ENCODE measurements at places on chromosomes 13 and 19. TPM values are rescaled to one million over a fixed set of nuclear protein-coding genes. Genes with fewer than 3 reads are reported as not detected.

The ITGBL1 gene
- not detected for polyA plus RNA-seq

The CCNA1 gene
- 0.23 TPM for polyA plus RNA-seq

The MUC16 gene
- polyA plus RNA-seq, result not detected

The CD37 gene
- 672 TPM for polyA plus RNA-seq

The ZNF723 gene
- polyA plus RNA-seq, result 0.26 TPM

The ZNF793 gene
- polyA plus RNA-seq, result 2.8 TPM

The ZNF90 gene
- 4.1 TPM for polyA plus RNA-seq

The HCN2 gene
- polyA plus RNA-seq, result not detected

The METTL21C gene
- not detected for polyA plus RNA-seq

The ZNF85 gene
- 19.0 TPM for polyA plus RNA-seq

The KLC3 gene
- polyA plus RNA-seq, result not detected

The COX7A1 gene
- polyA plus RNA-seq, result not detected

The CLEC4M gene
- polyA plus RNA-seq, result 0.21 TPM

The ZNF790 gene
- 7.1 TPM for polyA plus RNA-seq

The RNF17 gene
- polyA plus RNA-seq, result not detected

The RAB3A gene
- 2.1 TPM for polyA plus RNA-seq

The IGLON5 gene
- polyA plus RNA-seq, result not detected

The AXL gene
- polyA plus RNA-seq, result 1.4 TPM

The MFSD12 gene
- 34.5 TPM for polyA plus RNA-seq

The DCT gene
- not detected for polyA plus RNA-seq

The ZNF813 gene
- 4.6 TPM for polyA plus RNA-seq

Data from naive B cell (primary cell).